ENCODE measurements at places on chromosomes 13 and 19.
A peak's percentile ranks its signal among the peaks of the same experiment; 100 is the strongest.

DNA sequence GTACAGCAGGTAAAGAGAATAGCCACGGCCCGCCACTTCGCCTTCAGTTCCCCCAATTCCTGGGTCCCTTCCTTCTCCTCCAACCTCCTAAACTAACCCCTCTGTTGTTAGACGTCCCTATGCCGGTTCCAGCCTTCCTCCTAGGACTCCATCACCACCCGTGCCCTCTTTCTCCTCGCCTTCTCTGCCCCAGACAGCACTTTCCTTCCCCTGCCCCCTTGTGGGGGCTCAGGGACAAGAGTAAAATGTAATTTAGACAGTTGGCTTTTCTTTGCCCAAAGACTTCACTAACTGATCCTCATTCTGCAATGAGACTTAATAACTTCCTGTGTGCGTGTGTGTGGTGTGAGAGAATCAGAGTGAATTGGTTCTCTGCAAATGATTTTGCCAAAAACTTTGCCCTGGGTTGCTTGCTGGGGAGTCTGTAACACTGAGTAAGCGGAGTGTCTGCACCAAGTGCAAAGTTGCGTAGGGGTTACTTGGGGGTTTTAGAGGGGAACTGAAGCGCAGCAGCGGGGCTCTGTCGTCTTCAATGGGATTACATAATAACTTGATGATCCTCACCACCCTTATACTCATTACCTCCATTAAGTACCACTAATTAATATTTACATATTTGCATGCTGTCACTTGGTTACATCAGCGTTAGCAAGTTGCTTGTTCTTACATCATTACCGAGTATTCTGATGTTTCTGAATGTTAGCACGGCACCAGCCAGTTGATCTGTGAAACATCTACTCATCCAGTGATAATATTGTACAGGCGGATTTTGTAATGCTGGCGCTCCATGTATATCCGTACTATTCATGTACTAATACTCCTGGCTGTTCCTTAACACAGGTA, 19.9 kb upstream of the SGCG start:
- no peak for DNase-seq

DNA sequence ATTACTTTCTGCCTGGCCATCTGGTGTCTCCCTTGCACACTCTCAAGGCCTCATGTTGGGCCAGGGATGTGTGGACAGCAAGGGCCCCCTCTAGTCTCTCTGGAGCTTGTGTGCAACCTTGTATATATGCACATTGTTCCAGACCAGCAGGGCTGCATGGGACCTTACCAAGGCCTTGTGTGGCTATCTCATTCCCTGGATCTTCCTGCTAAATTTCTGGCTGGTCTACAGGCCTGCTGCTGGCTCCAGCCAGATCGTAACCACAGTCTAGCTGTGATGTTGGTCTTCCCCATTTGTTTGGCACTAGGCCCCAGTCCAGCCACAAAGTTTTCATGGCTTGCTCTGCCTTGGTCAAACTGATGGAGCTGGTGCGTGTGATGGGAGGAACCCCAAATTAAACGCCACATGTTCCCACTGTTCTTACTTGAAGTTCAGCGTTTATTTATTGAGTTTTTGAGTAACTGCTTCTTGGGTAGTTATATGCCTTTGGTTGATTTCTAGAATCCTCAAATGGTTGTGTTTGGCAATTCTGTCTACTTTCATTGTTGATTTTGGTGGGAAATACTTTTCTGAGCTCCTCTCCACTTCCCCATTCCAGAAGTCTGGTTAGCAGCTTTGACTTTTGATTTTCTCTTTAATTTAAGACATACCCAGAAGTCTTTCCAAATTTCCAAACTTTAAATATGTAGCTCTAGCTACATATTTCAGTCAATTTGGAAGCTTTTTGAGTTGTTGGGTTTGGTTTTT, 56.4 kb downstream of the SIPA1L3 start:
- no peak for DNase-seq

DNA sequence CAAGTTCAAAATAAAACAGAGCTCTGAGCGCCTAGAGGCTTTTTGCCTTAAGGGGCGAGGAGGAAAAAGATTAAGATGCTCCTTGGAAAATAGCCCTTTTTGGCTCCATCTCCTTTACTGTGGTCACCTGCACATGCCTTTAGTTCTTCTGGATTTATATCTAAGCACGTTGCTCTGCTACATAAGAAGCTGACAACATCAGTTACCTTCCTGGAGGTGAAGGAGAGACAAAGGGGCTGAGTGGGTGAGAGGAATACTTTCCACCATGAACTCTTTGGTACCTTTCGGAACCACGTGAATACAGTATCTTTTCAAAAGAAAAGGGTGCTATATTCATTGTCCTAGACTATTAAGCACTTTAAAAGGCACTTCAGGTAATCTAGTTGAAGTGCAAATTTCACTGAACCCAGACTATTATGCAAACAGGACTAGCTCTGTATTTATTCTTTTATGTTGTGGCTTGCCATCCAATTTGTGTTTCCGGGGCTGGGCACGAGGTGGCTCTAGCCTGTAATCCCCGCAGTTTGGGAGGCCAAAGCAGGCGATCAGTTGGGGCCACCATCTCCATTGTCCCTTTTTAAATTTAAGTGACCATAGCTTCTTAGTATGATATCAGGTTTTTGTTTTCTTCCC, 201.5 kb downstream of the TM9SF2 start:
- DNase-seq: no peak

- DNase-seq: no peak
These were observed 202.4 kb upstream of the EDNRB start for GRCh38 chr13:78121001-78121400.

DNA sequence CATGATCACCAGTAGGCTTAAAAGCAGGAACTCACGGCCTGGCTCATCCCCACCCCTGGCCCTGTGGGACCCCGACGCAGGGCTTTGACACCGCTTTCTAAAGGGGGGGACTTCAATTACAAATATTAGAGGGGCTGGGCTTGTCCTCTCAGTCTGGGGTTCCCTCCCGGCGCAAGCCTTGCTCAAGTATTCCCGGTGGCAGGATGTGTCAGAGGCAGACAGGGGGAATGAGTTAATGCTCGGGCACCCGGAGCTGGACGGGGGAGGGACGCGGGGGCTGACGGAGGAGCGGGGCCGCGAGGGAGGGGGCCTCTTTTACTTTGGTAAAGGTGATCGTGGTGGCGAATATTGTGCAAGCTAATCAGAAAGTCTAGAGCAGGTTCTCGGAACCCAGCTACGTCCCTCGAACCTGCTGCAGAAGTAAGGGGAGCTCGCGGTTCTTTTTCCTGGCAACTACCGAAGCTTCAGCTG, 1.1 kb downstream of the FGF14 start:
- no peak for DNase-seq

GRCh38 chr13:28751175-28751960, 32.6 kb upstream of the SLC46A3 start:
- DNase-seq: no peak

- DNase-seq: peak; percentile 26
These were observed 110.2 kb downstream of the STK24 start for GRCh38 chr13:98466634-98467236.

GRCh38 chr19:35254341-35255297, 5.8 kb downstream of the LSR start:
- DNase-seq: no peak

- no peak for DNase-seq
These were observed 50.0 kb downstream of the MZT1 start for GRCh38 chr13:72677431-72677830.

- no peak for DNase-seq
These were observed 12.9 kb upstream of the RFXAP start for GRCh38 chr13:36806102-36806501.

DNA sequence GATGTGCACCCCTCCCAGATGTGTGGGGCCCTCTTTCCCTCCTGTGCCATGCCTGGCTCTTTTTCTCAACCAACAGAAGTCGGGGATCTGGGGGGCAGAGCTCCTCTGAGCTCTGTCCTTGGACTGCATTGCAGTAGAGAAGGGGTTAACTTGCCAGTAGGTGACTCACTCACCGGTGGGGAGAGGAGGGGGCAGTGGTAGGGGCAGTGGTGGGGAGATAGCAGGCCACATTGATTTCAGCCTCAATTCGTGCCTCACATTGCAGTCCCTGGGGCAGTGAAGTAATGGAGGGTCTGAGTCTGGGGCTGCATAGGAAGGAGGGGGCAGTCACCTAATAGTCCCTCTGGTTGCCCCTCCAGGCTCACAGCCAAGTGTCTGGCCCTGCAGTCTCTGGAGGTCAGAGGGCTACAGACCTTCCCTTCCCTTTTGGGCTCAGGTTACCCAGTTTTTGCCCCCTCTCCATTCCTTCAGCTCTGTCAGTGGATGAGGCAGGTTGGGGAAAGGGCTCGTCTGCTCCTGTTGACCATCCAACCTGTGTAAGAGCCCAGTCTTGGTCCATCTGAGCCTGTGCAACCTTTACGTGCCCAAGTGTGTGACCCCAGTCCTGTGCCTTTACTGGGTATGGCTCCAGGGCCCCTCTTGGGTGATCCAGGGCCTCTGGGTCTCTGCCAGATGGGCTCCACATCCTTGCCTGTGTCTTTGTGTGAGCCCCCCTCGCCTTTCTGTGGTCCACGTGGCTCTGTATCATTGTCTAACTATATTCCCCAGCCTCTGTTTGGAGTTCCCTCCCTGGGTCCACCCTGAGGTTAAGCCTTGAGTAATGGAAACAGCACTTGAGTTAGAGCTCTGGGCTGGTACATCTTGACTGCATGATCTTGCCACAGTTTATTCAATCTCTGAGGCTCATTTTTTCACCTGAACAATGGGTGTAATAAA, 13.0 kb downstream of the CIC start:
- no peak for DNase-seq

DNA sequence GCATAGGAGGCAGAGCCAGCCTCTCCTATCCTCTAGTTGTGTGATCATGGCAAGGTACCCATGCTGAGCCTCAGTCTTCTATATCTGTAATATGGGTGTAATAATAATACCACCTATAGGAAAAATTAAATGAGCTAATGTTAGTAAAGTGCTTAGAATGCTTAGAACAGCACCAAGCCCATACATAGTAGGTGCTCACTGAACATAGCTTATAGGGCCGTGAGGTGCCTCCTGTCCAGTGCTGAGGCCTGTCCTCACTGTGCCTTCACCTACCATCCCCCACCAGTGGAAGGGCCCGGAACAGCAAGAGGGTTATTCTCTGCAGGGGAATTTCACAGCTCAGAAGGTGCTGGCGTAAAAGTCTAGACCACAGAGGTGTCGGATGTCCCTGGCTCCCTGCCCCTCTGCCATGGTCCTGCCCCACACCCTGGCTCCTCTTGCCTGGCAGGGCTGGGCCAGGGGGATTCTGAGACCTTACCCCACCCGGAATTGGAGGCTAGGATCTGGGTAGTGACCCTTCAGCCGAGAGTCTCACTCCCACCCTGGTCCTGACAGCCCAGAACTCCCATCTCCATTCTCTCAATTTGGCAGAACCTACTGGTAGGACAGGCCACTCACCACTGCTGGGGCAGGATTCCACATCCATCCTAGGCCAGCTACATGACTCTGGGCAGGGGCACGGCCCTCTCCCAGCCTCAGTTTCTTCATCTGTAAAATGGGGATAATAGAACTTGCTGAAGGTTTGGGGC, 2.2 kb upstream of the SCN1B start:
- DNase-seq: no peak

DNA sequence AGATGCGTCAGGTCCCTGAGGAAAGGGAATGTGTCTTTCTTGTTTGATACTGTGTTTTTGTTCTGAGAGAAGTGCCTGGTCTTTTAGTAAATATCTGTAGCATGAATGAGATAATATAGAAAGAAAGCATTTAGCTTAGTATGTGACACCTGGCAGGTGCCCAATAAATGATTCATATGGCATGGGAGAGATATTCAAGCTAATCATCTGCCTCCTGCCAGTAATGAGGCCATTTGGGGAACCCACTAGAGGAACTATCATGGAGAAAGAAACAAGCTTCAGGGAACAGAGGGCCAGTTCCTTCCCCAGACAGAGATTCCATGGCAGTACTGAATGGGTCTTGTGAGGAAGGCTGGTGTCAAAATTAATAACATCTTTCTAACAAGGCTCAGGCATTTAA, 603.9 kb downstream of the DCT start:
- DNase-seq: no peak

- DNase-seq: no peak
These were observed 4.6 kb downstream of the GRIN2D start for GRCh38 chr19:48398102-48398374.

- DNase-seq: no peak
These were observed 8.8 kb downstream of the PPP1R13L start for GRCh38 chr19:45395821-45396617.

DNA sequence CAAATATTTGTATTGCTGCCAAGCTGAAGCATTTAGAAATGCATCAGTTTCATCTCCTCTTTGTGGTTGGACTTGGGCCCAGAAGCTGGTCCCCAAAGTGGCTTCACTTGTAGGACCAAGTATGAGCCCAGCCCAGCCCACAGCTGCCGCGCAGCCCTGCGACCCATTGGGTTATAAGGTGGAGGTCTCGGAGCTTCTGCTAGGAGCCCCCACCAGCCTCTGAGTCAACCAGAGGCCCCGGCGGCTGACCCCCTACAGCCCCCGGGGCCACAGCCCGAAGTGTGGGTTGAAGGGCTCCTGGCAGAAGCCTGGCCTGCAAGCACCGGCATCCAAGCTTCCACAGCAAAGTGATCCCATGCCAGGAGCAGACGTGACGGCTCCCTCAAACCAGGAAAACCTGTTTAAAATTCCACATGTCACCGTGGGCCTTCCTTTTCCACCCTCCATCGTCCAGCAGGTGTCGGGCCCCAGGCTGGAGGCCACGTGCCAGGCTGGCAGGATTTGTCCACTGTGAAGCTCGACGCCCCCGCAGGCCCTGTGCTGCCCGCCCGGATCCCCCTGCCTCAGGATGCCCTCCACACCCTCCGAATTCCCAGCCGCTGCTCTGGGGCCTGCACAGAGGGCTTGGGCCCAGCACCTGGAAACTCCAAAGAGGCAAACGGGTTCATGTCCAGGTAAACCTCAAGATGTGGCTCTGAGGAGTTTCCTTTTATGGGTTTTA, 54.7 kb downstream of the C13orf46 start:
- no peak for DNase-seq

GRCh38 chr19:48445256-48445605, 552 bp upstream of the GRWD1 start:
- DNase-seq: no peak

DNA sequence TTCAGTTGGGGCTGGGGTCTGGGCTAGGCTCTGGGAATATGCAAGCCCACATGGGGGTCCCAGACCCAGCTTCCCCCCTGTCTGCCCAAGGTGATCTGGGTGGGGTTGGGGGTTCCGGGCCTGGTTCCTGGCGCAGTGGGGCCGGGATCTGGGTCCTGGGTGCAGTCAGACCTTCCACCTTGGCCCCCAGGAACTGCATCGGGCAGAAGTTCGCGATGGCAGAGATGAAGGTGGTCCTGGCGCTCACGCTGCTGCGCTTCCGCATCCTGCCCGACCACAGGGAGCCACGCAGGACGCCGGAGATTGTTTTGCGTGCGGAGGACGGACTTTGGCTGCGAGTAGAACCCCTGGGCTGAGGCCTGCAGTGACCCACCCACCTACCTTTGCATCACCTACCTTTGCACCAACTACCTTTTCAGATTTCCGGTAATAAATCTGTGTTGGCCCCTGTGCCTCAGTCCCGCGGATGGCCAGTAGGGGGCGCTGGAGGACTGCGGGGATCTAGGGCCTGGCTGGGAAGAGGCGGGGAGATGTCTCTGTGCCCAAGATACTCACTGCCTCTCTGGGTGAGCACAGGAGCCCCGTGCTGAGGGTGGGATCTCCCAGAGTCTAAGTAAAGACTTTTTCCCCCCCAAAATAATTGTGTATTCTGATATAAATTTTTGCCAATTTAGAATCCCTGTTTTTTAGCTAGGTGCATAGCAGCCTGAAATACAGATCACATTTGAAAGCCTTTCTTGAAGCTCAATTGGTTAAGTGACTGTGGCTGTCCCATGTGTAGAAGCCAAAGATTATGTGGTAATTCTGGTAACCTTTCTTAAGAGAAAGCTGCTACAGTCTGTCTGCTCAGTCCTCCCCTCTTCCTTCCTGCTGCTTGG, 11.5 kb upstream of the CYP4F3 start:
- DNase-seq: peak; percentile 94
